Stimulated activated CD4-positive, alpha-beta T cell treated with anti-CD3 and anti-CD28 coated beads, TNF-alpha, amount 100 ng/mL, for 48 hours (primary cell): ENCODE measurements at places on chromosomes 4 and X.

- no peak for DNase-seq
Measured at GRCh38 chr4:92433272-92433758, 129.5 kb downstream of the GRID2 start.

GRCh38 chr4:8614365-8615193, 22.0 kb downstream of the CPZ start:
- DNase-seq = no peak

DNA sequence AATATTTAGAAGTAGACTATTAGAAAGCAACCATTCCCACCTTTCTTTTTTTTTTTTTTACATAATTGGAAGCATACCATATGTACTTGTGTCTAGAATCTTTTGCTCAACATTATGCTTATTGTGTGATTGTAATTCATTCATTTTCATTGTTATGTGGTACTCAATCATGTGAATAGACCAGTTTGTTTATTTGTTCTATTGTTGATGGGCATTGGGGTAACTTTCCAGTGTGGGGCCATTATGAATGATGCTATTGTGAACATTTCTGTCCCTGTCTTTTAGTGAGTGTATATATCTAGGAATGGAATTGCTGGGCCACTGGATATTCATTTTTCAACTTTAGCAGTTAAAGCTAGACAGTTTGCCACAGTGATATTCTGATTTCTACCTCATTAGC, 62.5 kb upstream of the MCUB start:
- no peak for DNase-seq

DNA sequence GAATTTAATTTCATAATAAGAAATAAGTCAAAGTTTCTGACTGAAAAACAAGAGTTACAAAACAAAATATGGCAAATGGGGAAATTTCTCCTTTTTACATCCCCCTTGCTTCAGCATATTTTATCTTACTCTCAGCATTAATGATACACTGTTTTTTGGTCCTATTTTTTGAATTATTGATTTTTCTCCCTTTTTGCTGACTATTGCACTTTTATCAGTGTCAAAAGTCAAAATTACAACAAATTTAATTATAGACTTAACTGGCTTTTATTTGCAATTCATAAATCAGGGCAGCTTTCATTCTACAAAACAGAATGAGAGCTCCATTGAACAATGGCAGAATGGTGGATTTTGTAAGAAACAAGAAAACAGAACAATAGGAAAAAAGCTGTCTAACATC, 901.9 kb downstream of the FAT4 start:
- no peak for DNase-seq

- DNase-seq = no peak
Measured at GRCh38 chrX:46865281-46865680, 28.4 kb downstream of the RP2 start.

DNA sequence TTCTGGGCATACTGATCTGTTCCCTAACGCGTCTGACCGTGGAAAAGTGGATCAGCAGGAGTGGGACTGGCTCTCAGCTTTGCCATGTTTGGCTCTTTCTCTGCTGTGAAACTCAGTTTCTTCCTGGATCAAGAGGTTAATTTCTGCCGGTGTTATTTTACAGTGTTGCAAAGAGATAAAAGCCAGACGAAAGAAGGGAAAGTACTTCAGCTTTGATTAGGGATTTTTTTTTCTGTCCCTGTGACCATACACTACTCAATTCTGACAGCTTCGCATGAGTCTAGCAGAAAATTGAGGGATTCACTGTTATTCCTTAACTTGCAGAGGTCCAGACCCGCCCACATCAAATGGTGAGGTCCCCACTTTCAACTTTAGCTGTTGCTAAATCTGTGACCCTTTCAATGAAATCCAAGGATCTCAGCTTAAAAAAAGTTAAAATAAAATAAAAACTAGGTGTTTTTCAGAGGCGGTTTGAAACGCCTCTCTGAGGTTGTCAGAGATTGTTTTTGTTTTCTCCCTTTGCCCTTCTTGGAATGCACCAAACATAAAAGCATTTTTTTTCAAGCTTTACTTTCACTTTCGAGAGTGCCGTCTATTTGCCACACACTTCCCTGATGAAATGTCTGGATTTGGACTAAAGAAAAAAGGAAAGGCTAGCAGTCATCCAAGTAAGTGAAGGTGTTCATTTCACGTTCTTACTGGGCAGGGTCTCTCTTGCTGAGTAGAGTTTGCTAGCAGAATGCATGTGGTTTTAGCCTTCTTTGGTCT, at the start of gene TLR3:
Gene TLR3 (plus strand): TSS at position 576 of the 768 bp plus-strand sequence. CDS start 7,464 bp downstream, outside the sequence.
- no peak for DNase-seq

DNA sequence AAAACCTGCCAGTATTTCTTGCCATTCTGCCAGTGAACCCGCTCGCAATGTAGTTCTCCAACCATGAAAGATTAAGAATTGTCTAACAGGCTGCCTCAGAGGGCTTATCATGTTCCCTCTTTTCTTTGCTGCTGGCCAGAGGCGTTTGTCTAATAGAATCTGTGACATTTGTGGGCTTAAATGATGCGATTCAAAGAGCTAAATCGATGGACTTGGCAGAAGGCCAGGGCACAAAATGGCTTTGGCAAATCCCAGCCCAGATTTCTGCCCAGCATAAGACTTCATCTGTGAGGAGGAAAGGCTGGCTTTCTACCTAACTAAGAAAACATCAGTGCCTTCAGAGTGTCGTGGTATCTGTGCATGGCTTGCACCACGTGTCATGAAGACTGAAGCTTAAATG, 79.9 kb downstream of the TRPC5OS start:
- no peak for DNase-seq

GRCh38 chr4:80305466-80305865, 30.1 kb upstream of the CFAP299 start:
- no peak for DNase-seq

DNA sequence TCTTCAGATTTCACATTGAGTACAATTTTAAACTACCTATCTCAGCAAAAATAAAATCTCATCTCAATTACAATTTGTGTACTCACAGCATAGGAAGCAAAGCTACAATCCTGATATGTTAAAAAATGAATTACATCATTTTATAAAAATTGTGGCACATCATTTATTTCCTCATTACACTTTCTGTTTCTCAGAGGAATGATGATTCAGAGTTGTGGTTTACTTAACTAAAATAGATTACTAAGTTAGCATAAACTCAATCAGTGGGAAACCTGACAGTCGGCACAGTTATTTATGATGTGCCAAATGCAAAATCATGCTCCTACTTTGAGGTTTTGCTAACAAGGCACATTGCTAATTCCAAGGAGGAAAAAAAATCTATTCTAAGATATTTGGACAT, 325.0 kb downstream of the FBXO8 start:
- no peak for DNase-seq

- no peak for DNase-seq
Measured at GRCh38 chrX:103722505-103722904, 11.8 kb downstream of the TMEM31 start.

GRCh38 chr4:88969271-88969670, 87.7 kb downstream of the FAM13A start:
- DNase-seq = no peak

- no peak for DNase-seq
Measured at GRCh38 chr4:111136967-111137366, 514.1 kb upstream of the PITX2 start.

- DNase-seq = no peak
Measured at GRCh38 chr4:140141210-140141835, 12.7 kb downstream of the MAML3 start.

GRCh38 chr4:118270492-118270891, 82.3 kb downstream of the PRSS12 start:
- no peak for DNase-seq

DNA sequence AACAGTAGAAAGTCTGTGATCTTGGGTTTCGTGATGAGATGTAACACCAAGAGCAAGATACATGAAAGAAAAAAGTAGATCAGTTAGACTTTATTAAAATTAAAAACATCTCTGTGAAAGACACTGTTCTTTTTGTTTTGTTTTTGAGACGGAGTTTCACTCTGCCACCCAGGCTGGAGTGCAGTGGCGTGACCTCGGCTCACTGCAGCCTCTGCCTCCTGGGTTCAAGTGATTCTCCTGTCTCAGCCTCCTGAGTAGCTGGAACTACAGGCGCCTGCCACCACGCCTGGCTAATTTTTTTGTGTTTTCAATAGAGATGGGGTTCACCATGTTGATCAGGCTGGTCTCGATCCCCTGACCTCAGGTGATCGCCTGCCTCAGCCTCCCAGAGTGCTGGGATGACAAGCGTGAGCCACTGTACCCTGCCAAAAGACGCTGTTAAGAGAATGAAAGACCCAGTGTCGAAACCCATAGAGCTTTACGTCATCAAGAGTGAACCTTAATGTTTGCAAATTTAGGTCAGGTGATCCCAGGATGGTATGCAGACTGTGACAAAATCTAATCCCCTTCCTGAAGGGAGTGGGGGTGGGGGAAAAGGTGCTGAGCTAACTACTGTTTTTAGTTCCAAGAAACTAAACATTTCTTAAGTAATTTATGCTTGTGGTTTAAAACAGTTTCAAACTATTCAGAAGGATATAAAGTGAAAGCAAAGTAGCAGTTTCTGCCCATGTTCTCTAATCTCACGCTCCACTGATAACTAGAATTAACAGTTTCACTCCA, 8.0 kb downstream of the OFD1 start:
- DNase-seq = no peak
